GM04504 (cell line): ENCODE measurements at places on chromosomes 4 and X.
A peak's percentile ranks its signal among the peaks of the same experiment; 100 is the strongest.

DNA sequence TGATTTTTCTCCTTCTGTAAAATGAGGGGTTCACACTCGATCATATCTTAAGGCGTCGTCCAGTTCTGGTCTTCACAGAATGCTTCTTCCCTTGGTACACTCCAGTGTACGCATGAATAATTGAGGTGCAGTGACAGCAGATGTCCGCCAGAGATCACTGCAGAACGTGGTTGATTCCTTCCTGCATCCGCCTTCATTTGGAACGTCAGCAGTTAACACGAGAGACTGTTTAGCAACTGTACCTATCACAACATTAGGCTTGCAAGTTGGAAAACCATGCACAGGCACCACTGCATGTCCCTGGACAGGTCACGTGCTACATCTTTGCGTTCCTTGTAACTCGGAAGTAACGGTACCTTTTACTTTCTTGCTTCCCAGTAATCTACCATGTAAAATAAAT lies 66.0 kb upstream of the GEMIN8 start:
- peak; percentile 34 for DNase-seq

GRCh38 chr4:76655566-76656479 lies 220.8 kb downstream of the SHROOM3 start:
- no peak for DNase-seq

GRCh38 chr4:118920247-118920646 lies 31.6 kb downstream of the SYNPO2 start:
- DNase-seq: no peak

- no peak for DNase-seq
Observed at GRCh38 chrX:65502618-65503017, 32.0 kb downstream of the LAS1L start.
